ENCODE measurements at places on chromosomes 12 and 14. TPM values are rescaled to one million over a fixed set of nuclear protein-coding genes. Genes with fewer than 3 reads are reported as not detected.

DNA sequence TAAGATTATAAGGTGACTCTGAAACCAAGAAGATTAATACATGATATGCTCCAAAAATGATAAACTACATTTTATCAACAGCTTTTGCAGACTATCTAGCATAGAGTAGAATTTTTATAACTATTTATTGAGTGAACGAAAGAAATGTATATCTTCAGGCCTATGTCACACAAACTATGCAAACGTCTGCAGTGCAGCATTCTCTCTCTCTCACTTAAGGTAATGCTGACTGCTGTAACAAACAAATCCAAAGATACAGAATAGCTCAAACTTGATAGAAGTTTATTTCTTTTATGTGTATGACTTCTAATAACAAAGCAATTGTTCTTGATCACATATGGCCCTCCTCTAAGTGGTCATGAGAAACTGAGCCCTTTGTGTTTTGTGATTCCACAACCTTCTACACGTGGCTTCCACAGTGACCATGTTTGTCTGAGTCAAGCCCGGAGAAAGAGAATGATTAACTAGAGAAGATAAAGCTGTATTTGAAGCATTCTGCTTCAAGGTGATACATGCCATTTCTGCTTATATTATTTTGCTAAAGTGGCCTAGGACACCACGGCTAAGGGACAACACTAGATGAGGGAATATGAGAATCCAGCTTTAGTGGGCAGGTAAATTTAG, 1352.7 kb upstream of the TMEM132C start:
- H3K4me3 ChIP-seq = no peak overlapping the region
- H3K27ac ChIP-seq = no peak overlapping the region
- no peaks in the 10 kb centered on the region for H3K4me1 ChIP-seq
- DNase-seq = no peak
- H3K36me3 ChIP-seq = no peaks in the 10 kb centered on the region

- DNase-seq = no peak
- H3K27me3 ChIP-seq = peaks cover 30% of the 10 kb centered on the region
- no peak overlapping the region for H3K4me3 ChIP-seq
- H3K4me1 ChIP-seq = no peaks in the 10 kb centered on the region
- H3K36me3 ChIP-seq = no peaks in the 10 kb centered on the region
- no peak overlapping the region for H3K27ac ChIP-seq
Measured at GRCh38 chr12:15495746-15496145, 173.4 kb downstream of the PTPRO start.

DNA sequence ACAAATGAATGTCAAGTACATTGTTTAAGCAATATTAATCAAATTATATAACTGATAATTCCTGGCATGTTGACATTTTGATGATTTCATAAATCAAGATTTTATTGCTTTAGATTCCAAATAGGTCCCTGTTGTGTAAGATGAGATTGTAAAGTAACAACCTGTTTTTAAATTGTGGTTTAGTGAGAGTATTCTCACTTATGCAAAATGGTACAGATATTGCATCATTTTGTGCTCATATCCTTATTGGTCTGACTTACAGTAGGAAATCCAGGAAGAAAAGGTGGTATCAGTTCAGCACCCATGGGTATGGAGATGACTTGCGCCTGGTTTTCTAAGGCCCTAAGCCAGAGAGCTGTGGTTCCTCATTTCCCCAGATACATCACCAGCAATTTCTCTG, 165.5 kb downstream of the KIF21A start:
- no peak overlapping the region for H3K4me3 ChIP-seq
- no peaks in the 10 kb centered on the region for H3K36me3 ChIP-seq
- no peak overlapping the region for H3K27ac ChIP-seq
- H3K27me3 ChIP-seq = peaks cover 6% of the 10 kb centered on the region
- DNase-seq = no peak

GRCh38 chr14:43041976-43042375, 1435.3 kb downstream of the LRFN5 start:
- H3K4me1 ChIP-seq = no peaks in the 10 kb centered on the region
- no peak overlapping the region for H3K4me3 ChIP-seq
- no peak for DNase-seq
- no peaks in the 10 kb centered on the region for H3K27me3 ChIP-seq

The PRB2 gene
- not detected for total RNA-seq

Data from activated CD4-positive, alpha-beta T cell treated with anti-CD3 and anti-CD28 coated beads, Interleukin-2, amount 10 ng/mL, durations not matched to agents 7 days and 5 days (primary cell).